ENCODE measurements at places on chromosomes 5 and 9.

GRCh38 chr5:439181-439580 lies 3.8 kb upstream of the EXOC3 start:
- no peak for DNase-seq

DNA sequence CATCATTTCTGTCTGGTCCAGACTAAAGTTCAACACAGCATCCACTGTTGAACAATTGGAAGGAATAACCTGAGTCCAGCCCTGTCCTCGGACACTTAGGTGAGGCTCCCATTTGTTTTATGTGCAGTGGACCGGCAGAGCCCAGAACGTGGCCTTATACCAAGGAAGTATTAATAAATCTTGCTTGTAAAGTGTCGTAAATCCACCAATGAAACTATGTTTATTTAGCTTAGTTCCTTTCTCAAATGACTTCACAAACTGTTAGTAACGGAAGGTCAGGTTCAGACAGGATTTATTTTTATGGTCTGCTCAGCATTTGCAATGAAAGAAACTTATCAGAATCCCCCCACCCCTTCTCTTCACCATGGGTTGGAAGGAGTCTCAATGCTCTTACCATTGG lies 149.5 kb downstream of the PCSK1 start:
- no peak for DNase-seq

DNA sequence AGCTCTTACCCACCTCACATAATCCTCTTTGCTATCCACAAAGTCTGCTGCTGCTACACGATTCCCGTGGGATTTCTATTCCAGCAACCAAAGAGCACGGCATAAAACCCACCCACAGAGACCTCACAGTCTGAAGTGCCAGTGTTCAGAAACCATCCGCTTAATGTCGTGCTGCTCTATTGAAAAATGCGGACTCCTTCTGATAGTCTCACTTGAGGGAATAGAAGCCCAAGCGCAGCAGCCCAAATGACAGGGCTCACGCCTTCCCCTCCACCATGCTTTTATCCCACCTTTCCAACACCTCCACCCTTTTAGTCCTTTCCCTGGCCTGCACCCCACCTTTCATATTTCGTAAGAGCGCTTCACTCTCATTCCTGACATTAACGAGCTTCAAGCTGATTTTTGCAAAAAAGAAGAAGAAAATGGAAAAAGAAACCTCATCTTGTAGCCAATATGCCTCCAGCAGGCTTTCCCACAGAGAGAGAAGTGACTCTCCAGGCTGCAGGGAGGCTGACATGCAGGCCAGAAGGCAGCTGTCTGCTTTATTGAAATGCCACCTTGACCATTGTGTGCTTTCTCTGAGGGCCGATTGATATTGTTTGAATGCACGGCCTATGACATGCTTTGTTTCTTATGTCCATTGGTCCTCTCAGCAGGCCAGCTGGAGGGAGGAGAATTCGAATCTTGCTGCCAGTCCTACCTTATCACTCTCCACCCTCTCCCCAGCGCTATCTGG lies 70.6 kb upstream of the PCSK1 start:
- DNase-seq, result no peak

GRCh38 chr5:9545136-9545991 lies 511 bp downstream of the SEMA5A start:
- DNase-seq, result no peak

DNA sequence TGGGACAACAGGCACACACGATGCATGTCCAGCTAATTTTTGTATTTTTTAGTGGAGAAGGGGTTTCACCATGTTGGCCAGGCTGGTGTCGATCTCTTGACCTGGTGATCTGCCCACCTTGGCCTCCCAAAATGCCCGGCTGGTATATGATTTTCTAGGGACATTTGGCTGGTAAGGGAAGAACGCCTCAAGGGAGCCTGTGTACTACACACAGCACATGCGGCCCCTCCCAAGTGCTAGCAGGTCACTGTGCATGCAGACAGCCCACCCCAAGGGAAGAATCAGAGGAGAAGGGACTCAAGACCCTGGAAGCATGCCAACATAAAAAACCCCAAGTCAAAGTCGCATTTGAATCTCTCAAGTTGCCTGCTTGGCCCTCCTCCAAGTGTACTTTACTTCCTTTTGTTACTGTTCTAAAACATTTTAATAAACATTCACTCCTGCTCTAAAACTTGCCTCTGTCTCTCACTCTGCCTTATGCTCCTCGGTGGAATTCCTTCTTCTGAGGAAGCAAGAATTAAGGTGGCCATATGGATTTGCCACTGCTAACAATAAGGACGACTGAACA lies 24.3 kb upstream of the OTULINL start:
- no peak for DNase-seq

- DNase-seq, result no peak
Measured at GRCh38 chr5:149325894-149326293, 19.4 kb upstream of the GRPEL2 start.

GRCh38 chr9:21174671-21175070 lies 8.2 kb upstream of the IFNA21 start:
- no peak for DNase-seq

DNA sequence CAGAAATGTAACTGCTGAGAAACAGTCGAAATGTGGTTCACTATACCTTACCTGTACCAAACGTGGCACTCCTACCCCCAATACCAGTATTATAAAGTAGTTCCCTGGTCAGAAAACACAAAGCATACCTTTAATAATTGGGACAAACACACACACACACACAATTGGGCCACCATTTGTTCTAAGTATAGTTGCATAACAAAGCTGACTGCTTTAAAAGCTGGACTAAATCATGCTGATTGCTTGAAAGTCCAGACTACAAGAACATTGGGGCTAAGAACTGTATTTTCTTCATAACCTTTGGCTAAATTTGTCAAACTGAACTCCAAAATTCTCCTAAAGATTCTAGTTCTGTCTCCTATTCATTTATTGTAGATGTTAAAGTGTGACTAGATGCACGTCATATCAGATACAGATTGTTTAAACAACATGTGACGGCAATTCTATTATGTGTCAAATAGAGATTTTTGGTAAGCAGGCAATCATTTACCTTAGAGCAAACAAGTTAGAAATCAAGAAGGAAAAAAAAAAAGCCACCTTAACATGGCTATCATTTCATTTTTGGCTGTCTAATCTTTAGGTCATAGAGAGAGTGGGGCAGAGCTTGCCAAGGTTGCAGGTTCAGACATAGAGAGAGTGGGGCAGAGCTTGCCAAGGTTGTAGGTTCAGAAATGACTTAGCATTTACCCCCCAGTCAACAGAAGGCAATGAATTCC lies 265.1 kb downstream of the ARL15 start:
- DNase-seq, result no peak

- no peak for DNase-seq
Measured at GRCh38 chr9:93194641-93195040, 10.7 kb downstream of the WNK2 start.

GRCh38 chr5:90561766-90562165 lies 3.2 kb downstream of the ADGRV1 start:
- no peak for DNase-seq

GRCh38 chr9:129321286-129322021 lies 143.4 kb upstream of the IER5L start:
- no peak for DNase-seq

DNA sequence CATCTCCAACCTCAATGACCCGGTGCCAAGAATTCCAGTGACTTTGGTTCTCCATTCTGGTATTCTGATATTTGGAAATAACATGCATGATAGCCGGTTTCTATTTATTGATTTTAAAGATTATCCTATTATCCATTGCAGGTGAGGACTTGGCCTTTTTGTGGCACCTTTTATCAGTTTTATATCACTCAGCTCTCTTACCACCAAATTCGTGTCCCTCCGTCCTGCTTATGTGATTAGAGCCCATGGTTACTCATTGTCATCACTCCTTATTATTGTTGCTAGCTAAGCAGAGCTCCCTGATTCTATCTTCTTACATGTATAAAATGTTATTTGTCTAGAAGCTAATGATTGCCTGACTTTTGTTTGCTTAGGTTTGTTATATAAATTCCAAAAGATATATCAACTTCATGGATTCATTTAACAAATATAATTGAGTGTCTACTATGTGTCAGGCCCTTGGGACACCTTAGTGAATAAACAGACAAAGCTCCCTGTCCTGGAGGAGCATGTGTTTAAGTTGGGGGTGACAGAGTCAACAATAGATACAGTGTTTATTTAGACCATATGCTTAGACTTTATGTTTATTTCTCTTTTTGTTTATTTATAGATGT lies 138.2 kb downstream of the ADAMTS16 start:
- no peak for DNase-seq

- DNase-seq, result no peak
Measured at GRCh38 chr9:13974891-13975290, 339.1 kb downstream of the NFIB start.

GRCh38 chr9:37575001-37575400 lies 1.2 kb downstream of the FBXO10 start:
- no peak for DNase-seq

DNA sequence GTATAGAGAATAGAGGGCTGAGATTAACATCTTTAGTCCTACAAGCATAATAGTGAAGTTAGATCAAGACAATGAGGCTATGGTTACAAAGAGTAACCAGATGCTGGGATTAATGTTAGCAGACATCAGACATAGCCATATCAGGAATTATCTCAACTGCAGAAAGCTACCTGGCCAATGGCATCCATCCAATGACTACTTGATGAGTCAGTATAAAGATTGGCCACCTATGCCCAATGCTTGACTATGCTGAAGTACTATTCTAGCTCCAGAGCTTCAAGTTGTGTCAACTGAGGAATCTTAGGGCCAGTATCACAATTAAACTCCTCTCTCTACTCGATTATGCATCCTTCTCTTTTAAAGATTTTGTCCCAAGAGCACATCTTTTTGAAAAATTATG lies 541.4 kb downstream of the PRELID2 start:
- DNase-seq, result no peak

DNA sequence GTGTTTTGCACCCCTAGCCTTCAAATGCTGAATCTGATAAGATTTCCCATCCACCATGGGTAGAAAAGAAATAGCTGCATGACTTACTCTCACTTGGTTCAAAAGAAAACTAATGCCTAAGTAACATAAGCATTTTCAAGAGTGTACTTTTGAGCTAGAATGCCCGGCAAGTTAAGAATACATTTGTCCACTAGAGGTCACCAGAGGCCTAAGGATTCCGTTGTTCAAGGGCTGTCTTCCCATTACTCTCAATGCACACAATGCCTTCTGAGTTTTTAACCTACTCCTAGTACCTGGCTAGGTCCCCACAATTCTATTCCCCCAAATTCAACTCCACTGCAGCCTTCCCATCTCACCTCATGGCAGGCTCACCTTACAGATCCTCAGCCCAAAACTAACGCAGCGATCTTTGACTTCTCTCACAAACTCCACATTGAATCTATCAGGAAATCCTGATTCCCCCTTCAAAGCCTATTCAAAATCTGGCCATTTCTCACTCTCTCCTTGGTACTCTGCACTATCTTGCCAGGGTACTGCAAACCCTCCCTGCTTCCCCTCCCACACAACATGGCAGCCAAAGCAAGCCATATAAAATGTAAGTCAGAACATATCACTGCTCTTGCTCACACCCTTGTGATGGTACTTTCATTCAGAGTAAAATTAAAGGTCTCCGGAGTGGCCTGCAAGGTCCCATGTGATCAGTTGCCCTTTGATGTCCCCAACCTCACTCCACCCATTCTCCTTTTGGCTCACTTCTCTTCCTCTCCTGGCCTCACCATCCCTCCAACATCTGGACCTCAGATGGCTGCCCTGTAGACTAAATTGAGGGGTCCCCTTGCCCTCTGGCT lies 13.4 kb downstream of the OXCT1 start:
- DNase-seq, result no peak

DNA sequence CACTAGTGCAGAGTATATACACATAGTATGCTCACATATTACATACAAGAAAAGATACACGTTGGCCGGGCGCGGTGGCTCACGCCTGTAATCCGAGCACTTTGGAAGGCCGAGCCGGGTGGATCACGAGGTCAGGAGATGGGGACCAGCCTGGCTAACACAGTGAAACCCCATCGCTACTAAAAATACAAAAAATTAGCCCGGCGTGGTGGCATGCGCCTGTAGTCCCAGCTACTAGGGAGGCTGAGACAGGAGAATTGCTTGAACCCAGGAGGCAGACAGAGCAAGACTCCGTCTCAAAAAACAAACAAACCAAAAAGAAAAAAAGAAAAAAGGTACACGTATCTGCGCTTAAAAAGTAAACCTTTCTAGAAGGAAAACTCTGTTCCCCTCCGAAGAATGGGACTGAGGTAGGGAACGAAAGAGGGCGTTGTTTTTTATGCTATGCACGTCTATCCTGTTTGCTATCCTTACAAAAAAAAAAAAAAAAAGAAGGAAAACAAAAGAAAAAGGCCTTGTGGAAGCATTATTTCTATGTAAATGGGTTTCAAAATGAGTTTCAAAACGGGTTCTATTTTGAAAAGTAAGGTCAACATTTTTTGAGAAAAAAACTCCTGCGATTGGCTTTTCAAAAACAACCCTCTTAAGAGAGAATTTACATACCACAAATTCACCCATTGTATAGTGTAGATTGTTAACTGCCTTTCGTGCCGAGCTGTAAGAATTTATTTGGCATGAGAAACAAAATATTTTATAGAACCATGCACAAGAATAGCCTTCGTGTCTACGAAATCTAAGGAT lies 1.2 kb downstream of the AK3 start:
- DNase-seq, result no peak

DNA sequence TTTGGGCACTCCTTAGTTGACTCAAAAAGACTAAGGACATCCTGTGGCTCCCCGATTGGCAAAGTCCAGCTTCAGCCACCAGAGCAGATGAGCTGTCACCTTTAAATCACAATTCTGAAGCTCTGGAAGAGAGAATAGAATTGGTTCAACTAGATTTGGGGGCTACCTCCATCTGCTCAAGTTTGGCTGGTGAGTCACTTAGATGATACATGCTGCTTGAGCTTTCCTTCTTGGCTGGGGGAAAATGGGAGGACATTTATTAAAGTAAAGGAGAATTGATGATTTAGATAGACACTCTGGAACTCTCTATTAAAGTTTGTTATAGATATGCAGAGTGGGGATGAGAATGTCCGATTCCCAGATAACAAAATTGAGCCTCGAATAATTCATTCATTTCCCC lies 30.0 kb upstream of the GRIA1 start:
- DNase-seq, result no peak

GRCh38 chr5:98556712-98557111 lies 216.8 kb upstream of the RGMB start:
- DNase-seq, result no peak

DNA sequence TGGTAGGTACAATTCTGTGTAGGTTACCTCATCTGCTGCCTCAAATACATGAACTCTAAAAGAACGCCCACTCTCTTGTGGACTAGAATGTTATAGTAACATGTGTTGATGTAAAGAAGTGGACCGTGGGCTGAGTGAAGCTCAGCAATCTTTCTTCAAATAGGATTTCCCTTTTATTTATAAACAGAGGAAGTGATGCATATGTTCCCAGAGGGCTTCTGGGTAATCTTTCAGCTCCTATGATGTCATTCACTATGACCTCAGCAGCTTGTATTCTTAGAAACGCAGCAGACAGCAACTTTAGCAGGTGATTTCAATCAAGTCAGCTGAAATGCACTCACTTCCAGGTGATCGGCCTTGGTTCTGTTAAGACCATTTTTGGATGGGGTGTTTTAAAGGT lies 14.4 kb downstream of the F2RL2 start:
- DNase-seq, result no peak

DNA sequence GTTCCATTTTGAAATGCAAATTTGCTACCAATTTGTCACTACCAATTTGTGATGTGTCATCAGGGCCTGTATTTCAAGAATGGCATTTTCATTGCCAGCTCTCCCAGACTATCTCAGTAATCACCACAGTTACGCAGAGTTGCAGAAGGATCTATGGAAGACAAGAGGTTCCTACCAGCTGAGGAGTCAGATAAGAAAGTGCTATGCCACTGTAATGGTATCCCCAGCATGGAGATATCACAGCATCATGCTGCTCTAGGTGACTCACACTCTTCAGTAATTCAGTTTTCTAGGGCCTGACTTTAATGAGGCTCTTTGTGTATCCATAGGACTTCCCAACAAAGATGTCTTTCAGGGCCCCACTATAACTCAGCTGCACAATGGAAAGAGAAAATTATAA lies 490.3 kb downstream of the ARHGEF28 start:
- no peak for DNase-seq

All from thoracic aorta (tissue), 2 donors.